Fibroblast of skin of right biceps (primary cell): ENCODE measurements at places on chromosomes 3 and 15.

DNA sequence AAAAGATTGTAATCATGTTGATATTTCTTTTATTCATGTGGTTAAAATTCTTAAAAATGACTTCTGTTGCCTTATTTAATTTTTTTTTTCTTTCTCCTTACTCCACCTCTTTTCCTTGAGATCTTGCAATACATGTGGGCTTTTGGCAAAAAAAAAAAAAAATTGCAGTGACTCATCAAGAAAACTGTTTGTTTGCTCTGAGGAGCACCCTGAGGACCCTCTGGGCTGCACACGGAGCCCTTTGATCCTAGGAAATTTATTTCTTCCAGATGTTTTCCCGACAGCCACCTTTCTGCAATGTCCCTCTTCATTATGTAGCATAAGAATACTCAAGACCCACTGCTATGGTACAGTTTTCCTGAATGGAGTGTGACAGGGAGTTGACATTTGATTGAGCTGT, 371.7 kb downstream of the ZBTB20 start:
- peak; percentile 33 for DNase-seq

DNA sequence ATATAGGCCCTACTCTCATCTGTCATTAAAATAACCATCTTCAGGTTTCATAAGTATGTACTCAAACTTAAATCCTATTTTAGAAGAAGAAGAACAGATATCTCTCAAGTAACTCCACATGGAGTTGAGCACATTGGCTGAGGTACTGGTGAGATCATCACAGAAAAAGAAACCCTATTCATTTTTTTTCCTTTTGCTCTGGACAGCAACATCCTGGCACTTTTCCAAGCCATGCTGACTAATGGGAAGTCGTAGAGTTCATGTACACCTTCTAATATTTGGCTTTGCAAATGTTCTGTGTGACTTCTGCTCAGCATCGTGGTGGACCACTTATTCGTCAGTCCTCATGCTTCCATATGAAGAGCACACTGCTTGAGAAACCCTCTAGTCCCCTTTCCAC, 336.0 kb upstream of the KCNH8 start:
- peak; percentile 52 for DNase-seq

- no peak for DNase-seq
Measured at GRCh38 chr3:127394984-127395662, 107.3 kb upstream of the PRR20G start.

GRCh38 chr3:4351164-4351855, 48.1 kb downstream of the SETMAR start:
- peak; percentile 51 for DNase-seq
